ENCODE measurements at places on chromosomes 13 and 19. TPM values are rescaled to one million over a fixed set of nuclear protein-coding genes. Genes with fewer than 3 reads are reported as not detected.

Gene NMRK2
- not detected for total RNA-seq

Gene CLEC4G
- total RNA-seq = not detected

Gene GRIN2D
- total RNA-seq = 0.14 TPM

Gene SIAH3
- not detected for total RNA-seq

Gene ZNF724
- total RNA-seq = 12.3 TPM

DNA sequence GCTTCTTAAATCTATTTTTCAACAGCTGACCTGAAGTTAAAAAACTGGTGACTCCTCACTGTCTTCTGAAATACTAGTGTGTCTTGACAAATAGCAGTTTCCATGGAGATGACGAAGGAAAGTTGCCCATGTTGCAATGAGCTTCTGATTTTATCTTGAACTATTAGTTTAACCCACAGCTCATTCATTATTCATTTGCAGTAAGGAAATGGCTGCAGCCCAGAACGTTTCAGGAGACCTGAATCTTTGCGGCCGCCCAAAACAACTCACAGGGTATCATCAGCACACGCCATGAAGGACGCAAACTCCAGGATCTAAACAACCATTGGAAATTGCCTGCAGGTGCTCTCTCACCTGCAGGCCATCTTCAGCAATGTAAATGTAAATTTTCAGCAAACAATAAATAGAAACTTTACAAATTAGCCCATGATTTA is 142.5 kb downstream of the DCLK1 start:
- no peak for DNase-seq
- no peak overlapping the region for H3K27ac ChIP-seq
- no peaks in the 10 kb centered on the region for H3K27me3 ChIP-seq
- H3K4me3 ChIP-seq = no peak overlapping the region
- peaks cover 4% of the 10 kb centered on the region for H3K36me3 ChIP-seq

DNA sequence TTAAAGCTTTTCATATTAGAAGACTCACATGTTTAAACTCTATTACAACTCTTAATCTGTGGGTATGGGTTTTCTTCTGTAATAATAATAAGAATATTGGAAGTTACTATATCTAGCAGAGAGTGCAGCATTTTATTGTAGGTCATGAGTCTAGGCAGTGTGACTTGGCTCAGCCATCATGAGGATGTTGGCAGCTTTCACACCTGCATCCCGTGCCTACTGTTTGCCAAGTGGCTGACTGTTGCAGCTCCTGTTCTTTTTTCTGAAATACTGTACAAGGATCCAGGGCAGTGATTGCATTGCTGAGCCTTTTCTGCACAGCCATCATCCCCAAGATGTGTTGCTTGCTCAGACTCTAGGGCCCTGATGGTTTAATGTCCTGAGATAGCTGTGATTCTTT is 47.4 kb downstream of the MTUS2 start:
- no peaks in the 10 kb centered on the region for H3K4me1 ChIP-seq
- H3K27ac ChIP-seq = no peak overlapping the region
- H3K4me3 ChIP-seq = no peak overlapping the region
- H3K27me3 ChIP-seq = no peaks in the 10 kb centered on the region
- DNase-seq = no peak

DNA sequence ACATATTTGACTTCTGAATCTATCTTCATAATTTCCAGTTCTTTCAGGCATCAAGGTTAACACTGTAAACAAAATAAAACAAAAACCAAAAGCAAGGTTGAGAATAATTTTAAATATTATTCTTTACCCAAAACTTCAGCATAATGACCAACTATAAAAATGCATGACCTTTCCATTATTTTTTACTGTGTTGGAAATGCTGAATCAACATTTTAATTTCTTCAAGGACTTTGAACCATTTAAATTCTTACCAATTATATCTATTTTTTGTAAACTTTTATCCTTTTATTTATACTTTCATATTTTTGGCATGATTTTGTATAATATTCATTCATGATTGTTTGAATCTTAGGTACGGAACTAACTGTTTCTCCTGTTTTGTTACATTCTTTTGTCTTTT is 6.9 kb downstream of the ZNF585A start:
- H3K4me3 ChIP-seq = no peak overlapping the region
- H3K27me3 ChIP-seq = no peaks in the 10 kb centered on the region
- no peak for DNase-seq
- peaks cover 7% of the 10 kb centered on the region for H3K4me1 ChIP-seq
- H3K36me3 ChIP-seq = peaks cover 58% of the 10 kb centered on the region
- no peak overlapping the region for H3K27ac ChIP-seq

DNA sequence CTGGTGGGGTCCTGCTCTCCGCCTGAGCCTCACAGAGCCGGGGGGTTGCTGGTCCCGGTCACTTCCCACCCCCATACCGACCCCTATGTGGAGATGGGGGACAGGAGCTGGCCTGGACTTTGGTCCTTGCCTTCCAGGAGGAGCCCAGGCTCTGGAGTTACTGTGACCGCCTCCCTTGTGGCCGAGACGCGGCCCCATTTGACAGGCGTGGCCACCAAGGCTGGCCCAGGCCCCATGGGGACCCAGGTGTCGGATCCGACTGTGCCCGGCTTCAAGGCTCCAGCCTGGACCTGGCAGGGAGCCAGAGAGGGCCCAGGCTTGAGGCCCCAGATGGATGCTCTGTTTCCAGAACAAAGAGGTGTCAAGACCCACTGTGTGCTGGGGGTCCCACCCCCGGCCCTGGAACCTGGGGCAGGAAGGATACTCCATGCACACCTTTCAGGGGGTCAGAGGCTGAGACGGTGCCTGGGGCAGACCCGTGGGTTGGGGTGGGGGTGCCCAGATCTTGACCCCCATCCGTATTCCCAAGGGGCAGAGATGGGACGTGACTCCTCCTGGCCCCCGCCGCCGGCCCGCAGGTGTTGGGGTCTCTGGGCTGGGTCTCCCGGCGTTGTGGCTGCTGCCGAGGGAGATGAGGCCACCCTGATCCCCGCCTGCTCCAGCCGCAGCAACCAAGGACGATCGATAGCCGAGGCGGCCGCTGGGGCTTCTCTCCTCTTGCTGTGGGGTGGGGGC is 47.8 kb upstream of the TCF3 start:
- H3K4me3 ChIP-seq = no peak overlapping the region
- H3K4me1 ChIP-seq = peaks cover 7% of the 10 kb centered on the region

DNA sequence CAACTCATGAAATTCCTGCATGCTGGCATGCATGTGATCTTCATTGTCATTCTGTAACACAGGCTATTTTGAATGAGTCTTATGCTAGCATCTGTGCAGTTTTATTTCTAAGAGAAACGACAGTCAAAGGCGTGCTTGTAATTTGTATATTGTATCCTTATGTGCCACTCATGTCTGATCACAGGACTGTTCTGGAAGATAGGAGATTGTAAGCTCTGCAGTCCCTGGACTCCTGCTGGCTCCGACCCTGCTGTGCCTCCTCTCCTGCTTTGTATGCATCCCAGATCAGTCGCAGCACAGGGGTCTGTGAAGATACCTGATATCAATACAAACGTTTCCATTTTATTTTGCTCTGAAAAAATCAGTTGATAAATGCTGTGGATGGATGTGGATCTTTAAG is 653.1 kb downstream of the LIG4 start:
- no peak overlapping the region for H3K4me3 ChIP-seq
- peaks cover 5% of the 10 kb centered on the region for H3K36me3 ChIP-seq
- no peaks in the 10 kb centered on the region for H3K4me1 ChIP-seq
- no peak overlapping the region for H3K27ac ChIP-seq

GRCh38 chr13:23598369-23598768 is 28.2 kb downstream of the TNFRSF19 start:
- no peaks in the 10 kb centered on the region for H3K36me3 ChIP-seq
- H3K27ac ChIP-seq = no peak overlapping the region
- H3K4me3 ChIP-seq = no peak overlapping the region
- no peak for DNase-seq
- no peaks in the 10 kb centered on the region for H3K4me1 ChIP-seq

DNA sequence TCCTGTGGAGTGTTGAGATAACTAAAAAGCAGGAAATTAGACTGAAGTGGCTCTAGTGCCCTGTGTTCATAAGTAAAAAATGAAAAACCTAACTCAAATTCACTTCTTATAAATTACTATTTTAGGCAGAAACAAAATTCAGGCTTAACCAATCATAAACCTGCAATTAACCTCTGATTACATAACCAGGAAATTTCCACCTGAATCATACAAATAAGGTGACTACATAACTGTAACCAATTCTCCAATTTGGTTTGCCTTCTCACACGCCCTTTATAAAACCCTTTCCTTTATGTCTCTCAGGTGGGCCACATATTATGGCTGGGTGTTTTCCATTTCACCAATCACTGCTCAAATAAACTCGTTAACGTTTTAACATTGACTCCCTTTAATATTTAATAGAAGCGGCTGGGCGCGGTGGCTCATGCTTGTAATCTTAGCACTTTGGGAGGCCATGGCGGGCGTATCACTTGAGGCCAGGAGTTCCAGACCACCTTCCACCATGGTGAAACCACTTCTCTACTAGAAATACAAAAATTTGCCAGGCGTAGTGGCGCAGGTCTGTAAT is 22.9 kb upstream of the ZNF724 start:
- peak overlapping the region; percentile 57 for H3K27ac ChIP-seq
- no peak for DNase-seq
- peak overlapping the region; percentile 89 for H3K4me3 ChIP-seq
- peaks cover 6% of the 10 kb centered on the region for H3K36me3 ChIP-seq

DNA sequence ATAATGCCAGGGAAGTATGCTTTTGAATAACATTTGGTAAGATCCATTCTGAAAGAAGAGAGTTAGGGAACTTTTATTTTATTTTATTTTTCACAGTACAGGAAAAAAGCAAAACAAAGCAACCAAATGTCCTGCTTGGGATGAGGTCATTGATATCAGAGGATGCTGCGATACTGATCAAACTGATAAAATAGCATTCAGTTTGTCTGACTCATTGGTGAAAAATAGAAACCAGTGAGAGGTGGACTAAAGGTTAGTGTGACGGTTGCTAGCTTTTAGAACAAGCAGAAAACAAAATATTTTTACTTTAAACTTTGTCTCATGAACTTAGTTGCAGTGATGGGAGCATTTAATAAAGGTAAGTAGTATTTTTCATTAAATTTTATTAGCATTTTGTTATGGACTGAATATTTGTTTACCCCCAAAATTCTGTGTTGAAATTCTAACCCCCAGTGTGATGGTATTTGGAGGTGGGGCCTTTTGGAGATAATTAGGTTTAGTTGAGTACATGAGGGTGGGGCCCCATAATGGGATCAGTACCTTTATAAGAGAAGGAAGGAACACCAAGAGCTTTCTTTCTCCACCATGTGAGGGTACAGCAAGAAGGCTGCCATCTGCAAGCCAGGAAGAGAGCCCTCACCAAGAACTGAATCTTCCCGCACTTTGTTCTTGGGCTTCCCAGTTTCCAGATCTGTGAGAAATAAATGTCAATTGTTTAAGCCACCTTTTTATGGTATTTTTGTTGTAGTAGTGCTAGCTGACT is 37.3 kb downstream of the ITGBL1 start:
- H3K36me3 ChIP-seq = no peaks in the 10 kb centered on the region
- no peak for DNase-seq
- H3K4me1 ChIP-seq = no peaks in the 10 kb centered on the region
- H3K4me3 ChIP-seq = no peak overlapping the region
- no peak overlapping the region for H3K27ac ChIP-seq
- H3K27me3 ChIP-seq = no peaks in the 10 kb centered on the region

GRCh38 chr19:29269641-29270040 is 56.7 kb upstream of the UQCRFS1 start:
- H3K36me3 ChIP-seq = no peaks in the 10 kb centered on the region
- no peak for DNase-seq
- H3K4me1 ChIP-seq = no peaks in the 10 kb centered on the region
- H3K4me3 ChIP-seq = no peak overlapping the region
- peaks cover 22% of the 10 kb centered on the region for H3K27me3 ChIP-seq

DNA sequence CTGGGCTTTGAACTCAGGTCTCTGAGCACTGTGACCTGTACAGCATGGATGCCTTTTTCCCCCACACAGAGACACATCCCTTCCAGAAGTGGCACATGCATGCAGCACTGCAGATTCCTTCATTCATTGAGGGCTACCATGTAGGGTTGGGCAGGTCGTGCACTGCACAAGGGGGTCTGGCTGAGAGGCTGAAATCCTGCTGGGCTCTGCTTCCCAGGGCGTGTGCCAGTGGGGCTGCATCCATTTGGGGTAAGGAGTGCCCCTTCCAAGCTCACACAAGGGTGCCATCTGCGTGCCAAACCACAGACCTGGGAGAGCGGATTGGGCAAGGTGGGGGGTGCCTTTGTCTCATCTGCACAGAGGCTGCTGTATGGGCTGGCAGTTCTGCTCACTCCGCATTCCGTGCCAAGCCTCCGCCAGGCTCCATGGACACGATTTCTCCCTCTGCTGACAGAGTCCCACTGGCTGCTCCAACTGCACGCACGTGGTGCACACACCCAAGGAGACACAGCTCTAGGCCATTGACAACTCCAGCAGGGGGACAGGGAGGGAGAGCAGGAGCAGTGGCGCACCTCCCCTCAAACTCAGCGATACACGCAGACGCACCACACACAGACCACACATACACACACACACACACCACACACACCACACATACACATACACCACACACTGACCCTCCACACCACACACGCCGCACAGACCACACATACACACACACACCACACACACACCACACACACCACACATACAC is 4.5 kb upstream of the SHISA7 start:
- H3K4me3 ChIP-seq = no peak overlapping the region
- H3K36me3 ChIP-seq = no peaks in the 10 kb centered on the region
- no peak for DNase-seq

Data from natural killer cell treated with Interleukin-12 subunit alpha and Interleukin-12 subunit beta and Interleukin-15 and Interleukin-18, amount 100 ng/mL, for 72 hours (primary cell).